ENCODE measurements at places on chromosomes 2 and 18.

GRCh38 chr18:63192885-63193349, 126.7 kb downstream of the BCL2 start:
- DNase-seq = no peak

- peak; percentile 13 for DNase-seq
Observed at GRCh38 chr2:36770542-36771287, 74.2 kb downstream of the VIT start.

- no peak for DNase-seq
Observed at GRCh38 chr2:66897691-66898150, 462.8 kb downstream of the MEIS1 start.

GRCh38 chr18:7886436-7886835, 319.3 kb downstream of the PTPRM start:
- DNase-seq = no peak

- DNase-seq = peak; percentile 16
Observed at GRCh38 chr2:140657657-140658056, 1473.2 kb downstream of the LRP1B start.

- no peak for DNase-seq
Observed at GRCh38 chr2:216315802-216316603, 56.3 kb downstream of the MARCHF4 start.

GRCh38 chr2:55296393-55296792, 27.4 kb upstream of the MTIF2 start:
- DNase-seq = no peak

DNA sequence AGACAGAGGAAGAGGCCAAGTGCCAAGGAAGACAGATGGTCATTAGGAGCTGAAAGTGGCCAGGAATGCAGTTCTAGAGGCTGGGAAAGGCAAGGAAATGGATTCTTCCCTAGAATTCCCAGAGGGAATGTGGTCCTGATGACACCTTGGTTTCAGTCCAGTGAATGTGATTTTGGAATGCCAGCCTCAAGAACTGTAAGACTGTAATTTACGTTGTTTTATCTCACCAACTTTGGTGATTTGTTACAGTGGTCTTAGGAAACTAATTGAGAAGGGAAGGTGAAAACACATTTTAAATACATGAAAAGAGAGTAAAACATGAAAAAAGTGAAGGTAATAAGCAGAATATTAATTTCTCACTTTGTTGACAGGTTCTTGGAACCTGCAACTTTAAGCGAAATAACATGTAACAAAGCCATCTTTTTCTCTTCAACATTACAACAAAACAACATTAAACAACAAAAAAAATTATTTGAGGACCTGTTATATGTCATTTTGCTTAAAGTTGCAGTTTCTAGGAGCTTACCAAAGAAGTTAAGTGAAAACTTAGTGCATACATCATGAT, 370.2 kb downstream of the METTL4 start:
- no peak for DNase-seq

DNA sequence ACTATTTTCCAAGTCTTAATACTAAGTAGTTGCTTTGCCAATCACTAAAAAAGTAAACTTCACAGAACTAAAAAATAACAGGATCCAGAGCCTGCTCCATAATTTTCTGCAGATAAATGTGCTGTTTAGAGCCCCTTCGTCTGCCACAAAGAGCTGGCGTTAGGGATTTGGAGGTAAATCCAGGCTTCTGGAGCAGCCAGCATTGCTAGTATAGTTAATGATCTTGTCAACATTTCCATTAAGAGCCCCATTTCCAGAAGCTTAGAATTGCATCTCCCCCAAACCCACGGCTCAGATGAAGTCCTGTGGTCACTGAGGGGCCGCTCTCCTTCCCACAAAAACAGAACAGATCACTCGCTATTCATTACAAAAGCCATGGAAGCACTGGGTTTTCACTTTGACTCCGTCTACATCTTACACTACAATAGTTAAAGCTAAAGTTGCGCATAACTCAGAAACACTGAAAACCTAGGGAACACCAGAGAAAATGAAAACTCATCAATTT, 41.9 kb downstream of the ZNF516 start:
- no peak for DNase-seq

GRCh38 chr18:75247611-75248421, 37.2 kb downstream of the TSHZ1 start:
- DNase-seq = peak; percentile 53

DNA sequence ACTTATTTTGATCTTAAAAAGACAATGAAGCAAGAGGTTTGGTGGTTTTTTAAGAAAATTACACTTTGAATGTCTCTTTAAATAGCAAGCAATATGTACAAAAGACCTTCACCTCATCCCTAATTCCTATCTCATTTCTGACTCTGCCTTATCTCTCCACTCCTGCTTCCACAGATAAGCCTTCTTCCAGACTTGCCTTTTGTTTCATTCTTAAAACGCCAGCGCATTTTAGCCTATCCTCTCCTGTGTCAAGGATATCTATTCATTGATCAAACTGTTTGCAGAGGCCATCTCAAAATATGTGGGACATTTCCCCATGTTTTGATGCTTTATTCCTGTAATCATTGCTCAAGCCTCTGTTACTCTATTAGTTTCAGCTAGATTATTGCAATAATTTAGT, 562.5 kb downstream of the PARD3B start:
- DNase-seq = no peak

- no peak for DNase-seq
Observed at GRCh38 chr2:98299211-98299905, 46.9 kb upstream of the CNGA3 start.

- DNase-seq = no peak
Observed at GRCh38 chr2:17068021-17068420, 402.4 kb upstream of the CYRIA start.

DNA sequence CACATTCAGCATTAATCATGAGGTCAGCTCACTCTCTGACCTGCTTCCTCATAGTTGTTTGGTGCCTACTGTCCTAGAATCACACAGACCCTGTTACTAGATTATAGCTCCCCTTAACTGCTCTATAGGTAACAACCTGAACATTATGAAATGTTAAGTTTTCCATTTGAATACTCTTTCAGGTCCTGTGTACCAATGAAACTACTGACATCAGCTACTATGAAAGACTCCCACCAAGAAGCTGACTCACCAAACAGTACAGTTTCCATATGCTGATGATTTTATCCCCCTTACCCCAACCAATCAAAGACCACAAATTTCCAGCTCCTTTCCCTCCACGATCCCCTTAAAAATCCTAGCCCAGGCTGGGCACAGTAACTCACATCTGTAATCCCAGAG, 56.3 kb downstream of the SRBD1 start:
- no peak for DNase-seq

- DNase-seq = peak; percentile 71
Observed at GRCh38 chr2:176111846-176112374, 4.7 kb upstream of the HOXD10 start.

DNA sequence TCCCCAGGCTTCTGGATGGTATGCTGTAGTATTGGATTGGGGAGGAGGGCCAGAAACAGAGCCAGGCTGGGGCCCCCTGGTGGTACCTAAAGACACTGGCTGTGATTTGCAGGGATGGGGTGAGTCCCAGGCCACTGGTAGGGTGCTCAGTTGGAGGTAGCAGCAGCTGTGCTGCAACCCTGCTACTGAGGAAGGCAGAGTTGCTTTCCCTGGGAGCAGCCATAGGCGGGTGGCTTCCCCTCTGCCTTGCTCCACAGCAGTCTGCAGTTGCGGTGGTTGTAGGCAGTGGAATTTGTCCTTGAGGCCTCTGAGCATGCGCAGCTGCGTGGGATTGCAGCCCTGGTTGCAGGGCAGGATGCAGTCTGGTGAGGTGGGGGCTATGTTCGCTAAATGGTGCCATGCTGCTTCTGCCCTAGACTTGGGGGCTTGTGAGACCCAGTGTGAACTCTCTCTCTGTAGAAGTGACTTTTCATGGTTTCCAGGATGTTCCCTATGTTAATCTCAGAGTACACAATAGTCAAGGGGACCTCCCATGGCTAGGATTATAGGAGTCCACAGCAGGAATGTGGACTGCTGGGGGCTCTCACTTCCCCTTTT, 443.5 kb downstream of the XIRP2 start:
- no peak for DNase-seq

DNA sequence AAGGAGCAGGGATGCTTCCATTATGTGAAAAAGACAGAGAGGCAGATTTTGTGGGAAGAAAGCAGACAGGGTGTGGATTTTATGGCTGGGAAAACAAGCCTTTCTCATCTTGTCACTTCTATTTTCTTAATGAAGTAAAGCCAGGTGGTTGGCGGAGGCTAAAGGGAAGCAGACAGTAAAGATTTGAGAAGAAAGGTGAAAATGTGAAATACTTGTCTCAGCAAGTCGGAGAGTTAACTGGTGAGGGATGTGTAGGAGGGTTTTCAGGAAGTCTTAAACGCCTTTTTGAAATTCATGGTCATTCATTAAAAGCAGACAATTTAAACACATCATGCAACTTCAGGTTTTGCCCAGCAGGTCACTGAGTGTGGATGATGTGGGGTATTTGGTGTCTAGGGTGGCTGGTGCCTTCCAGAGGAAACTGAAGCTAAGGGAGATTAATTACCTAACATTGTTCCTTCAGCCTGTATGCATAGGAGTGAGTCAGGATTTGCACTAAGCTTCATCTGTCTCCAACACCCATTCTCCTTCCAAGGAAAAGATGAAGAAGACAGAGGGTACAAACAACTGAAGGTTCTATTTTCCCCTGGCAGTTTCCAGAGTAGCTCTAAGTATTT, 20.7 kb downstream of the SLC14A2 start:
- no peak for DNase-seq

DNA sequence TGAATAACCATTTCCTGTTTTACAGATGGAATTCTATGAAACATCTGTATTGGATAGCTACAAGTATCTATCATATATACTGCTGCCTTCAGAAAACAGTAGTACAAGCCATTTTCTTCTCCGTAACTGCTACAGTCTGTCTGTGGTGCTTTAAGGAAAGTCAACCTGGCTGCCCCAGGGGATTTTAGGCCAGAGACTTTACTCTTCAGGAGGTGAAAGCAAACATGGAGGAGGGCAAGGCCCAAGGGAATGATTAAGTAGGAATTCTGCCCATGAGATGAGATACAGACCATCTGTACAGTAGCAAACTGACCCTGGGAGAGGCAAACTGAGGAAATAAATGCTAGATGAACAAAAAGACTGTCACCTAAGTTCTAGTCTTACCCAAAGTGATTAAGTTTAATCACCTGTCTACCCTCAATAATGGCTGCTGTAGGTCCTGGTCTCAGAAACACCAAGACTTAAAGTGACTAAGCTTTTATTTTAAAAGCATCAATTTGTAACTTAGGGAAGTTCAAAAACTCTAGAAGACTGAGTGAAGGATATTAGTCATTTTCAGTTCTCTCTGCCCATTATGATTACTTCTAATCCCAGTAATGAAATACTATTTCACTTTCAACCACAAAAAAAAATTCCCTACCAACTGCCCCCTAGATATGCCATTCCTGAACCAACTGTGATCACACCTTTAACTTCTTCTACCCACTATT, 14.8 kb downstream of the MBD2 start:
- no peak for DNase-seq

DNA sequence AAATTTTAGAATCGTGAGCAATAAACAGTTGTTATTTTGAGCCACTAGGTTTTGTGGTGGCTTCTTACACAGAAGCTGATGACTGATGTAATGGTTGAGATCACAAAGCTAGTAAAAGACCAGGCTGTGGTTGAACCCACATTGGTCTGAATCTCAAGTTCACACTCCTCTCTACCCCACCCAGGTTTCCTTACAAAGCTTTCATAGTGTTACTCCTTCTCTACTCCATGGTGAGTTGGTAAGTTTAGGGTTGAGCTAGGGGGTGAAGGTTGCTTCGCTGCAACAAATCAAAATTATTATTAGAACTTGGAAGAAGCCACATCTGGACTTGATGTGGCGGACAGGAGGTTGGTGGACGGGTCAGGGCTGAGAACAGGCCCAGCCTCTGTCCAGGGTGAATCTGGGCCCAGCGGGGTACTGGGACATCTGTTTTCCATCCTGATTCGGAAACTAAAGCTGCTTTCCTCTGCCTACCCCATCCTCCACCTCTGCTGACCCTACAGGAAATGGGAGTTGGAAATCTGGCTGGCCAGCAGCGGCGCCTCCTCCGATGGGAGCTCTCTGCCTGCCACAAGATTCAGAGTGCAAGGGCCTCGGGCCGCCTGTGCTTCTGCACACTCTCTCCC, 86.3 kb downstream of the ZFP36L2 start:
- DNase-seq = no peak

DNA sequence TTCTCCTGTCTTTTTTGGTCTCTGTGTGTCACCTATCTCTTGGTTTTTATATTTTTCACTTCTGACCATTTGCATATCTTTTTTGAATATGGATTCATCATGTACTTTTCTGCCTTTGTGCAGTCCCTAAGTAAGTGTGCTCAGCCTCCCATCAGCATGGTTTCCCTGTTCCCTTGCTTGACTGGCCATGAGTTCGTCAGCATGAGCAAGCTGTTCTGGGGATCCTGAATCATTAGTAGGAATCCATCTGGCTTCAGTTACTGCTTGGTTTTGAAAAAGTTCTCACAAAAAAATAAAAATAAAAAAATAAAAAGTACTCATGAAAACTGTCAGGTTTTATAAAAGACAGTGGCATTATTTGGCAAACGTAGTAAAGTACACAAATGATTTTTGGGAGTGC, 144.1 kb downstream of the NCOA1 start:
- peak; percentile 58 for DNase-seq

GRCh38 chr2:12293874-12294273, 422.9 kb upstream of the TRIB2 start:
- no peak for DNase-seq

DNA sequence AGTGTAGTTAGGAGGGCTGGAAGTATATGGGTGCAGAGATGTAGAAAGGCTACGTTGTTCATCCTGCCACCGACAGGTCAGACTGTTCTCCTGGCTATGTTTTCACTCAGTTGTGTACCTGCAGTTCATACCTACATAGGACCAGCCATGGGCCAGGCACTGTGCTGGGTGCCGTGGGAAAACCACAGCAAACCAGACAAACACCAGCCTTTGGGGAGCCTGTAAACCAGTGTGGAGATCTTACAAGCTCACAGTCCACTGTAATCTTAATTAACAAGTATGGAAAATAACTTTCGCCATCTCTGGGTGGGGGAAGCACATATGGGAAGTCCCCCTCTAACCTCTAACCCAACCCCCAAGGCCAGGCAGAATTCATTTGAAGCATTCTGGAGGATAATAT, 12.7 kb downstream of the NCK2 start:
- no peak for DNase-seq

DNA sequence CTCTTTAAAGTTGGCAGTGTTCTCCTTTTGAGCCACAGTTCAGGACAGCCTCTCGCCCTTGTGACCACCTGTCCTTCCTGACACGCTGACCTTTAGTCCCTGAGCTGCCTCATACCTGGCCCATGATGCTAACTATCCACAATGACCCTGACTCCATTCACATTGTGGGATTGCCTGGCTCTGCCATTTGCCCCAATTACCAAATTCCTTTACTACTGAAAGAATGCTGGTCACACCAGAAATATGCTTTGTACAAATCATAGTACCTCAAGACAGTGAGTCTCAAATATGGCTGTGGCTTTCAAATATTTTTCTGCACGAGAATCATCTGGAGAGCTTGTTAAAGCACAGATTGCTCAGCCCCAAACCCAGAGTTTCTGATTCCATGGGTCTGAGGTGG, 54.2 kb downstream of the LTBP1 start:
- no peak for DNase-seq

GRCh38 chr2:55452879-55453278, 33.2 kb upstream of the CCDC88A start:
- no peak for DNase-seq

GRCh38 chr18:3340015-3340681, 78.2 kb downstream of the MYL12B start:
- no peak for DNase-seq

GRCh38 chr2:203631068-203631757, 75.2 kb upstream of the CD28 start:
- DNase-seq = no peak

- DNase-seq = no peak
Observed at GRCh38 chr2:219492575-219492974, 6.1 kb upstream of the GMPPA start.

- DNase-seq = no peak
Observed at GRCh38 chr18:12293831-12294230, 14.2 kb upstream of the TUBB6 start.
